Activated CD4-positive, CD25-positive, alpha-beta regulatory T cell (primary cell): ENCODE measurements at places on chromosomes 11 and 22.

GRCh38 chr11:69682221-69682620 lies 7.1 kb upstream of the LTO1 start:
- DNase-seq, result no peak

DNA sequence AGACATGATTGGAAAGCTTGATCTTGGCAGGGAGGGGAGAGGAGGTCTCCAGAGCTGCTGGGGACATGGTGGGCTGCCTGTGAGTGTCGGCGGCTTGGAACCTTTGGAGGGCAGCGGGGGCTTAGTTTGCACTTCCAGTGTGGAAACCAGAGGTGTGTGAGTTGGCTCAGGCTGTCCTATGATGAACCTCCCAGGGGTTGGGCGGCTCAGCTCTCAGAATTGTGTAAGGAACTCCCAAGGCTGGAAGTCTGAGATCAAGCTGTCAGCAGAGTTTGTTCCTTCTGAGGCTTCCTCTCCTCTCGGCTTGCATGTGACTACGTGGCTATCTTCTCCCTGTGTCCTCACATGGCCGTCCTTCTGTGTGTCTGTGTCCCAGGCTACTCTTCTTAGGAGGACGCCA lies 87.9 kb upstream of the B3GAT1 start:
- no peak for DNase-seq

GRCh38 chr11:21909145-21909544 lies 283.7 kb upstream of the ANO5 start:
- no peak for DNase-seq

DNA sequence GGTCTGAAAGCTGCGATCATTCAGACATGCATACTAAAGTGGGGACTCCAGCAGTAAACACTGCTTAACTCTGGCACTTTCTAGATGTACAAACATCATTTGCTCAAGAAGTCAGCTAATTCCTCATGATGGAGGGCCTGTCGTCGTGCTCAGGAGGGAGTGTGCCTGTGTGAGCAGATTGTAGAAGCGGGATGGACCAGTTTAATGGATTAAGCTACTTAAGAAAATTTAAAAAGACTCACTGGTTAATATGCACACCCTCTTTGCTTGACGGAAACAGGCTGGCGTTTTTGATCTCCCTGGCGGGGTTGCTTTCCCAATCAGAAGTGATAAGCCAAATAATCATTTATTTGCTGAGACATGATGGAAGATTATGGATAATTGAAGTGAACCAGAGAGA lies 79.0 kb downstream of the LDLRAD3 start:
- no peak for DNase-seq

- no peak for DNase-seq
These were observed 233.0 kb downstream of the FAM76B start for GRCh38 chr11:95556342-95557163.

DNA sequence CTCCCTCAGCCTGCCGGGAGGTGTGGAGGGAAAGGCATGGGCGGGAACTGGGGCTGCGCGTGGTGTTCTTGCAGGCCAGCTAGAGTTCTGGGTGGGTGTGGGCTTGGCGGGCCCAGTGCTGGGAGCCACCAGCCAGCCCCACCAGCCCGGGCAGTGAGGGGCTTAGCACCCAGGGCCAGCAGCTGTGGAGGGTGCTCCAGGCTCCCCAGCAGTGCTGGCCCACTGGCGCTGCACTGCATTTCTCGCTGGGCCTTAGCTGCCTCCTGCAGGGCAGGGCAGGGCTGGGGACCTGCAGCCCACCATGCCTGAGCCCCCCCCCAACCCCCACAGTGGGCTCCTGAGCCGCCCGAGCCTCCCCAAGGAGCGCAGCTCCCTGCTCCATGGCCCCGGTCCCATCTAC lies 304.2 kb downstream of the KCNA4 start:
- DNase-seq, result no peak

DNA sequence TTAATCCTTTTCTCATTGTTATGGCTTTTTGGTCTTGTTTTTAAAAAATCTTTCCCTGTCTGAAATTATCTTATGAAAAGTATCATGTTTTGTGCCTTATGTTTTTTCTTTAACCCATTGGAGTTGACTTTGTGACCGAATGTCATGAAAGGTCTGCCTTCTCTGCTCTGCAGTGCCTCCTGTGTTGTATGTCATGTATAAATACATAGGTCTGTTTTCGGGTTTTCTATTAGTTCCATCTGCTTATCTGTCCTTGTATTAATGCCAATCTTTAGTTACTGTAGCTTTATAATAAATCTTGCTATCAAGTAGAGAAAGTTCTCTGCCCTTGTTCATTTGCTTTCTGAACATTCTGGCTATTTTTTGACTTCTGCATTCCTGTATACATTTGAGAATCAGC lies 73.0 kb downstream of the ZBTB44 start:
- no peak for DNase-seq

GRCh38 chr11:41307296-41308080 lies 152.0 kb downstream of the LRRC4C start:
- DNase-seq, result no peak

DNA sequence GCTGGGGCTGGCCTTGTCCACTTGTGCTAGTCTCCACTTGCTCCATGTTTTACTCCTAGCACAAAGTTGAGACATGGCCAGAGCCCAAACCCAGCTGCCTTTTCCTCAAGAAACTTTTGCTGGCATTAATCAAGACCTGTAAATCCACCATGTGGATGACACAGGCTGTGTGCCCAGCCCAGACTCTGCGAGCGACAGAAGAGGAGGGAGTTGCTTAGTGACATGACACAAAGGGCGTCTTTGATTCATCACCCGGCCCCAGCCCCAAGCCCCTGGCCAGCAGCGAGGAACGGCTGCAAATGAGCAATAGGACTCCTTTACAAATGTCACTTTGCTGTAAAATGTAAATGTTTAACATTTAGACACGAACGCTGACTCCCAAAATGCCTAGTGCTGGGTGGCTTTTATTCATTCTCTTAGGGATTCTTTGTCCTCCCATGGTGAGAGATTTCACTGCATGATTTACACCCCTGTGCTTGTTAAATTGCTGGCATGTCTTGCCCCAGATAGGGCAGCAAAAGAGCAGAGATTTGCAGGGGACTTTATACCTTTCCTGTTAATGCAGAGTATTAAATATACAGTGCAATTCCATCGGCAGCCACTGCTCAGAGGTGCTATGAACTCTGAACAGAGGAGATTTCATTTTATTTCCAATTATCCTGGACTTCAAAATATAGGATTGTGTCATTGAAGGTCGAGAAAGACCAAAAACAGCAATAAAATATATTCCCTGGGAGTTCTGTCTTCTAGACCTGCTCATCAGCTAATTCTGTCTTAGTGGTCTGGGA lies 263.6 kb upstream of the NCAM1 start:
- no peak for DNase-seq

DNA sequence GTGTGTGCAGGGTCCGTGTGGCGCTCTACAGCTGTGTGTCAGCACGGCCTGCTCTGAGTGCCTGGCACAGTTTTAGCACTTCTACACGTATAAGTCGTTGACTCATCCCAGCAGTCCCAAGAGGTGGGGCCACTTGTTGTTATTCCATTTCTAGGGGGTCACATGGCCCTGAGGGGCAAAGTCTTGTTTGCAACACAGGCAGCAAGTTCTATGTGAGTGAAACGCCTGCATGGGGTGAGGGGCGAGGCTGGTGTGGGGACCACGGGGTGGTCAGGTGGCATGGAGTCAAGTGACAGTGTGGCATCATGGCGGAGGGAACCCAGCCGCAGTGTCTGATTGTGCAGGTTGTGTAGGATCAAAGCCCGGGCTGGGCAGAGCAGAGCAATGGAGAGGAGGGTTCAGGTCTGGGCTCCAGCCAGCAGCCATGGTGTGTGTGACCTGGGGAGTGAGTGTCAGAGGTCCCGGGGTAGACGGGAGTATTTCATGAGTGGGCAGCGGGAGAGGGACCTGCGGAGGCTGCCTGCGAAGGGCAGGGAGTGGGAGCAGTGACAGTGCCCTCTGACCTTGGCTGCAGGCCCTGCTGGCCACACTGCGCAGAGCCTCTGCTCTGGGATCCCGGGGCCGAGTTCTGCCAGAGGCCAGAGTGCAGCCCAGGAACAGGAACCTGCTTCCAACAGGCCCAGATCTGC lies 27.9 kb downstream of the SHANK3 start:
- no peak for DNase-seq

GRCh38 chr22:17890245-17890671 lies 116.0 kb upstream of the BID start:
- DNase-seq, result no peak

DNA sequence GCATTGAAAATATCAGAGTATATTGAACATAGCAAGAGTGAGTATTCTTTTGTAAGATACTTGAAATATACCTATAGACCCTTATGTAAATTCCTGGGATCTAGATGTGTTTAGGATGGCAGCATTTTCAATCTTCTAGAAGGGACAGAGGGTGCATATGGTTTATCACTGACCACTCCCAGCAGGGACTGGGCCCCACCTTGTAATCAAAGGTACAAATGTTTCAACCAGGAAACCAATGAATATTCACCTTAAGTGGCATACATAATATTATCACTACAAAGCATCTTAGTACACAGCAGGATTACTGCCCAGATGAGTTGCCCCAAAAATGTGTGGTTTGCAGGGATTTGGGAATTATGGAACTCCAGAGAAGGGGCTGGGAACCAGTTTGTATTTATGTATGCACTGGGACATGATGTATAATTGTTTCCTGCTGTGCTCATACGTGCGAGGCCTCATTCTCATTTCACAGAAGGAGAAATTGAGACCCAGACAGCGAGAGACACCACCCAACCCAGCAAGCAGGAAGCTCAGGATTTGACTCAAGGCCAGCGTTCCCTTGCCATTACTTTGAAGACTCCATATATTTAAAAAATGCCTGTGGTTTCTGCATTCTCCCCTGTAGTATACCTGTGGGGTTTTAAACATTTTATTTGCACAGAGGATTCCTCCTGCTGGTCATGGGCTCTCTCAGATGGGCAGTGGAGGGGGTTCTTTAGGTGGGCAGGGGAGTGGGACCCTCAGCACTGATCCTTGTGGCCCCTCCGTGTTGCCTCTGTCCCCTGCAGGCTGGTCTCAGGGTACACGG lies 5.2 kb downstream of the APOL4 start:
- no peak for DNase-seq

GRCh38 chr11:120270386-120270785 lies 30.4 kb downstream of the POU2F3 start:
- no peak for DNase-seq

DNA sequence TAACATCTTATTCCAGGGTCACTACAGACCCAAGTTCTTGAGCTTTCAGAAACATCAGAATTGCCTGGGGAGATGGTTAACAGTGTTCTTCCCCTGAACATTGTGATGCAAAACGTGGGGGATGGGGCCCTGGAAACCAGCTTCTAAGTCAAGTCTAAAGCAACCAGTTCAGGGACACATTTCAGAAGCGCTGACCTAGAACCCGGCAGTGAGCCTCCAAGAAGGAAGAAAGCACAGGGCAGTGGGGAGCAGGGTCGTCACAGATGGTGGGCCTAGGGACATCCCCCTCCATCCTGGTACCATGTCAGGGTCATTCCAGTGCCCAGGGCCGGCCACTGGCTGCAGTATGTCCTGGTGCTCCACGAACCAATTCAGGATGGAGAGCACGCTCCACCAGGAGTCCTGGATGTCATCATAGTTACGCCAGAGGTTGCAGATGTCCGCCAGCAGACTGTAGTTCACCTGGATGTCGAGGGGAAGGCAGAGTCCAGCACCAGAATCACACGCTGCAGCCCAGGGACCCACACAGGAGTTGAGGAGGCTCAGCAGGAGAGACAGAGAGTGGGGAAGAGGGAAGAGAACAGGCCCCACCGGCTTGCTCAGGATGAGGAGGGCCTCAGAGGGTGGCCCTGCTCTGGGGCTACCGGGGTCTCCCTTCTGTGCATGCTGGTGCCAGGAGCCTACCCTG lies 5.0 kb downstream of the NAGA start:
- DNase-seq, result no peak

DNA sequence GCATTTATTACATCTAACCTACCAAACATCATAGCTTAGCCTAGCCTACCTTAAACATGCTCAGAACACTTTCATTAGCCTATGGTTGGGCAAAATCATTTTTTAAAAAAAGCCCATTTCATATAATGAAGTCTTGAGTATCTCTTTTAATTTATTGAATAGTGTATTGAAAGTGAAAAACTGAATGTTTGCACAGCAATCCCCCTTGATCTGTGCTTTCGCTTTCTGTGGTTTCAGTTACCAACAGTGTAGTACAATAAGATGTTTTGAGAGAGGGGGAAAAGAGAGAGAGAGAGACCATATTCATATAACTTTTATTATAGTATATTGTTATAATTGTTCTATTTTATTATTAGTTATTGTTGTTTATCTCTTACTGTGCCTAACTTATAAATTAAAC lies 8.4 kb upstream of the MAP6 start:
- no peak for DNase-seq

DNA sequence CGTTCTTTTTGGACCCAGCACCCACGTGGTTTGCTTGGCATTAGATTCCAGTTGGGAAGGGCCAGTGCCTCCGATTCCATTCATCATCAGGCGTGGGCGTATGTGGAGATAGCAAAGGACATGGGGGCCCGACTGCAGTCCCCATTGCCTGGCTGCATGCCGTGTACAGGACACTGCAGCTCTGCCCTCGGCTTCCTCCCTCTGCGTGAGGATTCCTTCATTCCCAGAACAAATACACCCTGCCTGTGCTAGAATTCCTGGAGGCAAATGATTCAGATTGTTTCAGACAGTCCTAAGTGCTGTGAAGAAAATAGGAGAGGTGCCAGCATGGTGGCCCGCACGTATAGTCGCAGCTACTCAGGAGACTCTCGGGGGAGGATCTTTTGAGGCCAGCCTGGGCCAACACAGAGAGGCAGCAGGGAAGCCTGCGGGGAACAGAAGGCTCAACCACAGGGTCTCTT lies 15.4 kb downstream of the DERL3 start:
- no peak for DNase-seq

DNA sequence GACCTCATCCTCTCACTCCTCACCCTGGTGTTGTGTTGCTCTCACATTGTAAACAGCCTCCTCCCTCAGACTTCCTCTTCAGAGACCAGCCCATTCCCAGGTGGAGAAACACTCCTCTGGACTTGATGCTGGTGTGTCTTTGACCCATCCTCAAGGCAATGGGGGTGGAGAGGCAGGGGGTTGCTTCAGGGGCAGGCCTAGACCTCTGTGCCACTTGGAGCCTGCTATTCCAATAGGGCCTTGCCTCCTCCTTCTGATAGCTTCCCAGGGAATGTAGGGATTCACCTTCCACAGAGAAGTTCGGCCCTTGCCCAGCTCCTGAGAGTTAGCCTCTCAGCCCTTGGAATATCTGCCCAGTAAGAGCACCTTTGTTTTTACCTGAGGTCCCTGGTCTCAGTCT lies 606.6 kb upstream of the CADM1 start:
- DNase-seq, result no peak

DNA sequence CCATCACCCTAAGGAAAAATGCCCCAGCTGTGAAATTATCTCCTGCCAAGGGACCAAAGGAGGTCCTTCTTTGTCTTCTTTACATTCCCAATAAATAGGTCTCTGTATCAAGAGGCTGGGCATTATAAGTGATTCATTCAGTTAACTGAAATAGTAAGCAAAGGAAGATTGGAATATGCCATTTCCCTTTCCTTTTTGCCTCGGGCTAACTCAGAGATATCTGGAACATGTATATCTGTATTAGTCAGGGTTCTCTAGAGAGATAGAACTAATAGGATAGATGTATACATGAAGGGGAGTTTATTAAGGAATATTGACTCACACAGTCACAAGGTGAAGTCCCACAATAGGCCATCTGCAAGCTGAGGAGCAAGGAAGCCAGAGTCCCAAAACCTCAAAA lies 15.3 kb upstream of the CWF19L2 start:
- DNase-seq, result no peak

- no peak for DNase-seq
These were observed 7.2 kb downstream of the GATD1 start for GRCh38 chr11:769887-770641.
